ENCODE measurements at places on chromosomes 5 and 9.

DNA sequence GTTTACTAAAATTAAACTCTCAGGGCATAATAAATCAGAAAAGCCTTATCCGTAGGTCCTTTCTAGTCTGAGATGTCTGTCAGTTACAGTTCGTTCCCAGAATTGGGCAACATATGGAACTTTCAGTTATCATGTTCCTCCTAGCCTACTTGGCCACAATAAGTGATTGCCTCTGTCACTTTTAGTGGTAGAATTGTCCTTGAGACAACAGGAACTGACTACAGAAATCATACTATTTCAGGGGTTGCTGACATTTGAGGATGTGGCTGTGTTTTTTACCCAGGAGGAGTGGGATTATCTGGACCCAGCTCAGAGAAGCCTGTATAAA lies 956 bp downstream of the ZNF189 start:
- no peak for DNase-seq

DNA sequence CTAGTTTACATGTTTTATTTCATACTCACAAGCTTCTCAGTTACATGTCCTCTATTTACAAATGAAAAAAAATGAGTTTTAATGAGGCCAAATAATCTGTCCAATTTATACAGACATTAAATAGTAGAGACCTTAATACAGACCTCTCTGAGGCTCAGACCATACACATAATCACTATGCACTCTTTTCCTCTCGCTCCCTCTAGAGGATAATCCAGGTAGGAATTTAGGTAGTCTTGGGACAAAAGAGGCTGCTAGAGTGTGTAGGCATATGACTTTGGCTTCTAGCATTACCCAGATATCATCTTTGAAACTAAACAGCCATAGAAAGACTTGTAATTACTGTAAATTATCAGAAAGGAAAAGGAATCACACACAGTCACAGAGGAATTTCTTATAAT lies 444.7 kb downstream of the HINT1 start:
- DNase-seq, result no peak

DNA sequence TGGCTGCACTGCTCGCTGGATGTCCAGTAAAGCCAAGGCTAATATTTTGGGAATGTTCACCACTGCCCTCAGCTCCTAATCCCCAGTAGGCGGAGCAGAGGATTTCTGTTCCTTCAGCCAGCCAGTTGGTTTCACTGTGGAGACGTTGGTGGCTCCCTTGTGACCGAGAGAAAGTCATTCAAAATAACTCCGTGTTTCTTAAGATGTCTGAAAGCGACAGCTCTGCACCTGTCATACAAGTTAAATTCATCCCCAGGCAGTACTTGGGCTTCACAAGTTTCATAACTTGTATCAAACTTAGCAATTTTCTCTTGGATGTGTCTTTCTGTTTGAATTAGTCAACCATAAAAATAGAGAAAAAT lies 382 bp upstream of the CDKN2B start:
- no peak for DNase-seq

- no peak for DNase-seq
Measured at GRCh38 chr5:177482359-177482795, 8.9 kb upstream of the DBN1 start.

- DNase-seq, result no peak
Measured at GRCh38 chr5:62477801-62478200, 65.2 kb downstream of the IPO11 start.

GRCh38 chr9:68609901-68610415 lies 69.3 kb upstream of the TMEM252 start:
- DNase-seq, result no peak
